Endothelial cell of umbilical vein (primary cell): ENCODE measurements at places on chromosomes 2 and 18. TPM values are rescaled to one million over a fixed set of nuclear protein-coding genes. Genes with fewer than 3 reads are reported as not detected.

Gene FOXI3
- total RNA-seq, result not detected in 2 replicates

DNA sequence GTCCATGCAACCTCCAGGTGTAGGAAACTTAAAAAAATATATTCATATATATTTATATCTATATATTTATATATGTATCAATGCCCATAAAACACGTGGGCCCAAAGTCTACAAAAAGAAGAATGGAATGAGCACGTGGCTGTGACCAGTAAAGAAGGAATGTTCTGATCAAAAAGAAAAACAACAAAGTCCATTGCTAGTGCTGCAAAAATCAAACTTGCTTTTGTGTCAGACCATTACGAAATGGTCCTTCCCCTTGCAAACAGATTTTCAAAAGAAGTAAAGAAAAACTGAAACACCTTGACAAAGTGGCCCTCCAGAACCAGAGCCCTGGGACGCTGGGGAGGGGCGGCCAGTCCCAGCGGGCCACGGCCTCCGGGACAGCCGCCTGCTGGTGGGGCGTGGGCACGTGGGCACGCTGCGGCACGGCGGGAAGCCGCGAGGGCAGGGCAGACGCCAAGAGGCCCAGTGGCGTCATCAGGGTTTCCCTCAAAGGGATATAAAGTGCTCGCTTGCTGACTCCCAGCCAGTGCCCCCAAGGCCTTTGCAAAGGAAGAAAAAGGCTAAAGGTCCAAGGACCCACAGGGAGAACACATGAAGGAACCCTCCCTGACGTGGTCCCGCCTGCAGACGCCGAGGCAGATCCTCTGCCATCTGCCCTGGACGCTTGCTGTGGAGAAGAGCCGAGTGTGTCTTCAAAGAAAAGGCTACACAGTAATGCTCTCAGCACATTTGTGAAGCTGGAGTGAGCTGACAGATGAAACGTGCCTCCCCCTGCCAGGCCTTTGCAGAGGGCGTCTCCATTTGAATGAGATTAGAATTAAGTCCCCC lies 201.8 kb downstream of the TWIST2 start:
- H3K36me3 ChIP-seq, result peaks cover 3% of the 10 kb centered on the region
- H3K4me3 ChIP-seq, result no peak overlapping the region
- no peaks in the 10 kb centered on the region for H3K27me3 ChIP-seq
- no peak overlapping the region for H3K27ac ChIP-seq
- DNase-seq, result no peak

DNA sequence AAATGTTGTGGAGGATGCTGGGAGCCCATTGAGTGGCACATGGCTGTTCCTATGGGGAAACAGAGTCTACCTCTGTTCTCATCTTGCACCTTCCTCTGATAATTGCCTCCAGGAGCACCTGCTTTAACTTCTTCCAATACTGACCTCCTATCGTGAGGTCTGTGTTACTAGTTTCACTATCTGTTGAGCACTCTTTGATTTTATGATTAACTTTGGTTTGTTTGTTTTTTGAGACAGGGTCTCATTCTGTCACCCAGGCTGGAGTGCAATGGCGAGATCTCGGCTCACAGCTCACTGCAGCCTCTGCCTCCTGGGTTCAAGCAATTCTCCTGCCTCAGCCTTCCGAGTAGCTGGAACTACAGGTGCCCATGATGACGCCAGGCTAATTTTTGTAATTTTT lies 12.1 kb upstream of the RFX8 start:
- H3K27ac ChIP-seq, result peak overlapping the region; percentile 26
- peaks cover 17% of the 10 kb centered on the region for H3K4me1 ChIP-seq
- H3K36me3 ChIP-seq, result no peaks in the 10 kb centered on the region
- H3K27me3 ChIP-seq, result no peaks in the 10 kb centered on the region
- no peak for DNase-seq
- H3K4me3 ChIP-seq, result no peak overlapping the region

- H3K27ac ChIP-seq, result no peak overlapping the region
- no peaks in the 10 kb centered on the region for H3K27me3 ChIP-seq
- no peaks in the 10 kb centered on the region for H3K36me3 ChIP-seq
- no peaks in the 10 kb centered on the region for H3K4me1 ChIP-seq
Observed at GRCh38 chr2:40181855-40182254, 270.0 kb downstream of the SLC8A1 start.

Gene PCARE
- total RNA-seq, result not detected in 2 replicates

DNA sequence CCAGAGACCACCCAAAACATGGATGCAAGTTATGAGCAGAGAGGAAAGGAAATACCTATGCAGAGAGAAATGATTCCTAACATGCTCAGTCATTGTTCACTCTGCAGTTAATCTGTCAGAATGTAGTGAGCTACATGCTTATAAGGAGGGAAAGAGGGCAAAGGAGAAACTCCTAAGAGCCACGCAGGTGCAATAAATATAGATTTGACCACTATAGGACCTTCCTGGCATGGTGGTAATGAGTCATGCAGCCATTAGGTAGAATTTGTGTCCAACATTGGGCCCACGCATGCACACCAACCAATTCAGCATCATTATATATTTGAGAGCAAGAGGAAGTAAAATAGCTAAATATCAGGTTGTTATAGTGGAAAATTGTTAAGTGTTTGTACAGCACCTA lies 699.9 kb downstream of the DSC3 start:
- no peak overlapping the region for H3K4me3 ChIP-seq
- no peaks in the 10 kb centered on the region for H3K36me3 ChIP-seq
- no peaks in the 10 kb centered on the region for H3K27me3 ChIP-seq
- H3K27ac ChIP-seq, result no peak overlapping the region
- no peak for DNase-seq

DNA sequence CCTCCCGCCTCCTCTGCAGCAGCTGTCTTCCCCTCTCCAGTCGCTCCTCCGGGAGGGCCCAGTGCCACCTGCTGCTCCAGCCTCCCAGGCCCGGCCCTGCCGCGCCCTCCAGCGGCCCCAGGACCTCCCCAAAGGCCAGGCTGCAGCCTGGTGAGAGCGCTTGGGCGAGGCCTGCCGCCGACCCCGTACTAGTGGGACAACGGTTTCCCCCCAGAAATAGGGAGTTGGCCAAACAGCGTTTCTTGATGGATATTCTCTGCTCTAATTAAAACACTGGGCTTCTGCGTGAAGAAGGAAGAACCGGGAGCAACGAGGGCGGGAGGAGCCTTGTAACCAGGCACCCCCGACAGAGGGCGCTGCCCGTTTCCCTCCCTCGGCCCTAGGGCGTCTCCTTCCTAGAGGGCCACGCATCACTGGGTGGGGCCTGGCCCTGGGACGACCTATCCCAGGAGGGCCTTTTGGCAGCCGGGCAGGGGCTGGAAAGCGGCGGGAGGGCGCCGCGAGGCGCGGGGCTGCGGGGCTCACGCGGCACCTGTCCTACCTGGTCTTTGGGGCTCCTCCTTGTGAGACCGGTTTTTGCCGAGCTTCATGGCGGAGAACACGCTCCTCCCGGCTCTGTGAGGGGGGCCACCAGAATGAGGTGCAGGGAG lies 25.4 kb upstream of the OTOF start:
- DNase-seq, result peak; percentile 71
- H3K4me1 ChIP-seq, result no peaks in the 10 kb centered on the region
- H3K27me3 ChIP-seq, result peaks cover under 1% of the 10 kb centered on the region
- peak overlapping the region; percentile 23 for H3K4me3 ChIP-seq
- H3K27ac ChIP-seq, result no peak overlapping the region

DNA sequence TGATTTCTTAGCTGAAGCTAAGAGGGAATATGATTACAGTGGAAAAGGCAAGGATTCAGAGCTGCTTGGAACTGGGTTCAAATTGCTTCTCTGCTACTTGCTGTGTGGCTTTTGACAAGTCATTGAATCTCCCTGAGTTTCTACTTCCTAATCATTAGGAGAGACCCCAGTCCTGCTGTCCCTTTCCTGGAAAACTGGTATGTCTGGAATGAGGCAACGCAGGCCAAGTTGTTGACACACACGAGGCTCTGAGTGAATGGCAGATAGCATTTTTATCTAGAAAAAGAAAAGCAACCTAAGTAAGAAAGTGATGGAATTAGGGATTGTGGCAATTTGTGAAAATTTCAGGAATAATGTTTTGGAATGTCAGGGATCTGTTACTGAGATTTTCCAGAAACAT lies 123.6 kb downstream of the LPIN1 start:
- H3K27ac ChIP-seq, result no peak overlapping the region
- peaks cover 2% of the 10 kb centered on the region for H3K27me3 ChIP-seq
- peaks cover 3% of the 10 kb centered on the region for H3K4me1 ChIP-seq
- no peak for DNase-seq
- H3K4me3 ChIP-seq, result no peak overlapping the region

DNA sequence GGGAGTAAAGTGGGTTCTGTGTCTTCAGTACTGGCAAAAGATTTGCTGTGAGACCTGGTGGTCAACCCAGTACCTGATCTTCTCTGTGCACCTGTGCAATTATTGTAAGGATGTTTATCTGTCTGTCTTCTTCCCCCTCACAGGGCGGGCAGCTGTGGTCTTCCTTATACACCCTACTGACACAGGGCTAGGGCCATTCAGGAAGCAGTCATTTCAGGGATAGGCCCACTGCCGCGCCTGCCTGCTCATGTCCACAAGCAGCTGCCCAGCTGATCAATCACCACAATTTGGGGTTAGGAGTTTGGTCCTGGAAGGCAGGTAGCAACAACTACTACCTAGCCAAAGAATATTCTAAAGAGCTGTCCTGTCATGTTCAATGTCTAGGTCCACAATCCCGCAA lies 1.2 kb upstream of the CNNM4 start:
- H3K36me3 ChIP-seq, result no peaks in the 10 kb centered on the region
- H3K27me3 ChIP-seq, result no peaks in the 10 kb centered on the region
- no peak for DNase-seq
- no peak overlapping the region for H3K27ac ChIP-seq
- H3K4me3 ChIP-seq, result no peak overlapping the region

Gene MTIF2
- total RNA-seq, result 26.8 and 26.9 TPM in 2 replicates

DNA sequence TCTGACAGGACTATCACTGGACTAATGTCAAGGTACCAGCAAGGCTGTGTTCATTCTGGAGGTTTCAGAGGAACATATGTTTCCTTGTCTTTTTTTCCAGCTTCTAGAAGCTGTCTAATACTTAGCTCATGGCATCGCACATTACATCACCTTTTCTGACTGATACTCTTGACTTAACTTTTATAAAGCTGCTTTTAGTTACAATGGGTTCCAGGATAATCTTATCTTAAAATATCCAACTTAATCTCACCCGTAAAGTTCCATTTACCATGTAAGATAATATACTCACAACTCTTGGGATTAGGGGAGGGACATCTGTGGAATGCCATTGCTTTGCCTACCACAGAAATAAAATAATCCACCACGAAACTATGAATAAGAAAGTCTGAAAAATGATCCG lies 394.2 kb downstream of the CDH19 start:
- DNase-seq, result no peak
- no peak overlapping the region for H3K27ac ChIP-seq
- H3K4me3 ChIP-seq, result no peak overlapping the region
- H3K27me3 ChIP-seq, result no peaks in the 10 kb centered on the region
- H3K36me3 ChIP-seq, result no peaks in the 10 kb centered on the region
- H3K4me1 ChIP-seq, result no peaks in the 10 kb centered on the region

Gene POTEJ
- total RNA-seq, result 0.24 TPM in 1 of 2 replicates, not detected in the other

Gene SKA1
- total RNA-seq, result 21.9 and 23.9 TPM in 2 replicates

- peaks cover 6% of the 10 kb centered on the region for H3K4me1 ChIP-seq
- no peaks in the 10 kb centered on the region for H3K27me3 ChIP-seq
- no peak for DNase-seq
- H3K27ac ChIP-seq, result no peak overlapping the region
Observed at GRCh38 chr2:102295566-102295965, 15.8 kb upstream of the IL1RL1 start.

GRCh38 chr2:84989927-84990326 lies 19.0 kb downstream of the KCMF1 start:
- no peak overlapping the region for H3K27ac ChIP-seq
- H3K27me3 ChIP-seq, result no peaks in the 10 kb centered on the region
- H3K36me3 ChIP-seq, result no peaks in the 10 kb centered on the region
- H3K4me3 ChIP-seq, result no peak overlapping the region
- peaks cover 11% of the 10 kb centered on the region for H3K4me1 ChIP-seq

DNA sequence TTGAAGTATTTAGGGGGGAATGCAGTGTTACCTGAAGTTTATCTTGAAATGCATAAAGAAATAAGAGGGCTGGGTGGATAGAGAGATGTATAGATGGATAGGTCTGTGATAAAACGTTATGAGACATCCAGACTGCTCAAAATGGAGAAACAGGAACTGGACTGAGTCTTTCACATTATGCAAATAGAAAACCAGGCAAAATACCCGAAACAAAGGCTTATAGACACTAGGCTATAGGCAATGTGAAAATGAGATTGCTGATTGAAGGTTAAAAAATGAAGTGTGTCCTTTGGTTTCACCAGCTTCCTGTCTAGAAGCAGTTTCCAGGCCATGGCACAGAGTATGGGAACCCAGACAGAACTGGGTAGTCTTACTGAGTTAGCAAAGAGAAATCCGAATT lies 24.9 kb upstream of the SLC3A1 start:
- H3K4me1 ChIP-seq, result no peaks in the 10 kb centered on the region
- no peak for DNase-seq
- no peak overlapping the region for H3K27ac ChIP-seq
- no peak overlapping the region for H3K4me3 ChIP-seq

- no peaks in the 10 kb centered on the region for H3K27me3 ChIP-seq
- H3K4me1 ChIP-seq, result peaks cover 7% of the 10 kb centered on the region
- H3K36me3 ChIP-seq, result no peaks in the 10 kb centered on the region
- DNase-seq, result no peak
Observed at GRCh38 chr2:97741251-97741650, 27.9 kb downstream of the ZAP70 start.

GRCh38 chr2:34204560-34204959 lies 605.5 kb upstream of the FAM98A start:
- H3K4me3 ChIP-seq, result no peak overlapping the region
- no peak overlapping the region for H3K27ac ChIP-seq
- H3K4me1 ChIP-seq, result no peaks in the 10 kb centered on the region
- DNase-seq, result no peak
- H3K27me3 ChIP-seq, result no peaks in the 10 kb centered on the region

DNA sequence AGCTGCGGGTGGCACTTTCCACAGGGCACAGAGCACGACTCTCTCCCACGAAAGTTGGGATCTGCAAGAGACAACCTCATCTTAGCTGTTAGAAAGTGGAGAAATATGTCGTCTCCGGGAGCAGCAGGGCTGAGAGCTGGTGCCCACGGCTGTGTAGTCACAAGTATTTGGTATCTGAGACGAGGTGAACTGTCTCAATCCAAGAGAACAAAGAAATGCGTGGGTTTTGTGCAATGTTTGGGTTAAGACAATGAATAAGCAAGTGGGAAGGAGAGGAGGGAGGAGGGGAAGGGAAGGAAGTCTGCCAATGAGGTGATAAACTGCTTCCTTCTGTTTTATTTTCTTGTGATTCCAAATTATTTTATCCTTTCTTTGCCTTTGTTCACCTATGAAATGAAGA lies 18.0 kb downstream of the DYTN start:
- H3K36me3 ChIP-seq, result no peaks in the 10 kb centered on the region

Gene GRB14
- 2.7 and 10.3 TPM in 2 replicates for total RNA-seq

DNA sequence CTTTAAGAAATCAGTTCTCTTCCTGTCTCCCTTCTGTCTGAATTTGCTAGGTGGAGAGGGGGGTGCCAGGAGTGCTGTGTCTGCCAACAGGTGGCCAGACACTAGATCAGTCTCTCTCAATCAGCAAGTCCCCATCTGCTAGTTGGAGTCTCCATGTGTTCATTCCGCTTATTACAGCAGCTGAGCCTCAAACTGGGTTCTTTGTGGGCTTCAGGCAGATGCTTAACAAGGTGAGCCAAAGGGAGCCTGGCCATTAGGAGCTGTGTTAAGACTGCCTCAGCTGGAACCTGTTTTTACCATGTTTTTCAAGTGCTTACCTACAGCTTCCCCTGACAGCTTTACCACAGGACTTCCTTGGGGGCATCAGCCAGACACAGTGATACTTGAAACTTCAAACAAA lies 401.9 kb downstream of the LRP1B start:
- DNase-seq, result no peak
- H3K27ac ChIP-seq, result no peak overlapping the region
- H3K4me1 ChIP-seq, result no peaks in the 10 kb centered on the region
